Foreskin keratinocyte (primary cell): ENCODE measurements at places on chromosomes 1 and 21. TPM values are rescaled to one million over a fixed set of nuclear protein-coding genes. Genes with fewer than 3 reads are reported as not detected.
A peak's percentile ranks its signal among the peaks of the same experiment; 100 is the strongest.

GRCh38 chr1:18932387-18932786 lies 24.1 kb downstream of the IFFO2 start:
- DNase-seq: peak; percentile 76

- DNase-seq: no peak
These were observed 8.6 kb downstream of the YBEY start for GRCh38 chr21:46294647-46295176.

S100A14 gene
- 1,158 and 1,223 TPM in 2 replicates for total RNA-seq

RAB3B gene
- total RNA-seq: 14.8 and 17.9 TPM in 2 replicates

- peak; percentile 29 for DNase-seq
These were observed 105.0 kb upstream of the COL6A1 start for GRCh38 chr21:45876381-45877170.

DNA sequence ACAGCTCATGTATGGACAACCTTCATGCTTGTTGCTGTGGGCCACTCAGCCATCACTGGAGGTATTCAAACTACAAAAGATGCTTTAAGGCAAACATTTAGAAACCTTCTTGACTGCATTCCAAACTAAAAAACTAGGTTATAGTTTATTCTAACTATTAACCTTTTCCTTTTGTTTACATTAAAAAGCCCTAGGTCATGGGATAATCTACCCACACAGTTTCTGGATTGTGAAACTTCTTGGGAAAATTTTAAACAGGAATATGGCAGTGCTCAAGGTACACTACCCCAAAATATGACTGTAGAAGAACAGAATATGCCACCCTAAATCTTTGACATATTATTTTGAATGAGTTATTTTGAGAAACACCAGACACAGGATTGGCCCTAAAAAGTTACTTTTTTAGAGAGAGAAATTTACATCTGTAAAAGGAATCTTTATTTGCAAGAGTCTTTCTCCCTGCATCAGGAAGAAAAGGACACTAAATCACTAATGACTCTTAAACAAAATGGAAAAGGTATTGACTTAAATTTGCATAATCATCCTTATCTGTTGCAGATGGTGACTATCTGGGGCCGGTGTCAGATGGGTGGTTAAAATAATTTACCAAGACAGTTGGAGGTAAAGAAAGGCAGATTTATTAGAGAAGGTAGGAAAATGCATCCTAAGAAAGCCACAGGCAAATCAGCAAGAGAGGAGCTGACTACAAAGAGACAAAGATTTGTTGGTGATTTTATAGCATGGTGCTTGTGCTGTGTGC lies 25.1 kb upstream of the NUF2 start:
- no peak for DNase-seq

- DNase-seq: no peak
These were observed 138.9 kb downstream of the FOXD2 start for GRCh38 chr1:47576758-47577115.
